ENCODE measurements at places on chromosomes 12 and 14.

DNA sequence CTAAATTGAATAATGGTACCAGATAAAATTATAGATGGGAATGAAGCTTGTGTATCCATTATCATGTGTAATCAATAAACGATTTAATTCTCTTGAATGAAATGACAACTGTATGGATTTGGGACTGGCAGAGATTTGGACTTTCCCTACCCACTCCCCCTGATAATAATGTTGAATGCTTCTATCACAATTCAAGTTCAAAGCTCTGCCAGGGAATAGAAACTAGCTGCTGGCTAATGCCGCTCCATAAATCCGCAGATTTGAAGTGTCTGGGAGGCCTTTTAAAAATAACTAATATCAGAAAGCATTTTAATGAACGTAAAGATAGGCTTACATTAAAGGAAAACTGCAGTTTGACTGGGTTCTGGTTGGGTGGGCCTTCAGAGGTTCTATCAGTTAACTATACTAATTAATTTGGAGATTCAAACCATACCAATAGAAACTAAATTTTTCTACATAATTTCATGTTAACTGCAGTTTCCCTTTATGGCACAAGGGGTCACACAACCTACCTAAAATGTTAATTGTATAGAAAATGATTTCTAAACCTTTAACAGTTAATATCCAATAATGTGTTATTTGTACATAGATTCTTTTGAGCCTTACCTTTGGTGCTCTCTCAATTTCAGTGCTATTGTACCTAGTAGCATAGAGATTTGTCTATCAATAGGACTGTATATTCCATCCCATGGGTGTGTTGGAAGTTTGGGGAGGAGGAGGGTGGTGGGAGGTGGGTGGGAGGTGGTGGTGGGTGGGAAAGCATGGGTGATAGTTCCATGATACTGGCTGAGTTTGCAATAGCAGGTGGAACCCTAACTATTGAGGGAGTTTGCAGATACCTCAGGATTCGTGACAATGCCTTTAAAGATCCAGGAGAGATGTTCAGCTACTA is 4.9 kb downstream of the HNRNPA1 start:
- no peak for DNase-seq

DNA sequence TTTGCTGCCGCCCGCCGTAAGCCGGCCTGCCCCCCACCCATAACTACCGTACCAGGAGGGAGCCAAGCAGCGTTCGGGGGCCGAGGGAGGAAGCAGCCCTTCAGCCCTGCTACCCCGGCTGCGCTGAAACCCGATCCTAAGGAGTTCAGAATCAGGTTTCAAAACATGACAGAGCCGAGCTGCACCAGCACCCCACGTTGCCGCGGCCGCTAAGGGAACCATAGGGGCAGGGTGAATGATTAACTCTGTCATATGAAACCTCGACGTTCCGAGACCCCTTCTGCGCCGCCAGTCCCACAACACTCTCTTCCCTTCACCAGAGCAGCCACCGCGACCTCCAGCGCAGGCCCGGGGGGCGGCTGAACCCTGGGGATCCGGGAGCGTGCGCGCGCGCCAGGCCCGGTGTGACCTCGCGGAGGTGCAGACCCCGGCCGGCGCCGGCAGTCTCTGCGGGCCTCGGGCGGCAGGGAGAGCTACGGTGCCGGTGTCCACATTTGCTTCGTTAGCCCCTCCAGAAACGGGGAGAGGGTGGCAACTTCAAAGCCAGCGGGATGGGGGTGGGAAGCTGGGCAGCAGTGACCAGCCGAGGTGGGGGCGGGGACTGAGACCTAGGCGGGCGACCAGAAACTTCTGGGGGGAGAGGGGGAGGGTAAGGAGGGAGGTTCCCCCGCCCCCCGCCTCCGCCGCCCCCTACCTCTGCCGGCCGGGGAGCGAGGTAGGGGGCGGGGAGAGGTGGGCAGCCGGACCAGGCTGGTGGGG is 1.6 kb downstream of the SIX4 start:
- DNase-seq, result peak; percentile 25

DNA sequence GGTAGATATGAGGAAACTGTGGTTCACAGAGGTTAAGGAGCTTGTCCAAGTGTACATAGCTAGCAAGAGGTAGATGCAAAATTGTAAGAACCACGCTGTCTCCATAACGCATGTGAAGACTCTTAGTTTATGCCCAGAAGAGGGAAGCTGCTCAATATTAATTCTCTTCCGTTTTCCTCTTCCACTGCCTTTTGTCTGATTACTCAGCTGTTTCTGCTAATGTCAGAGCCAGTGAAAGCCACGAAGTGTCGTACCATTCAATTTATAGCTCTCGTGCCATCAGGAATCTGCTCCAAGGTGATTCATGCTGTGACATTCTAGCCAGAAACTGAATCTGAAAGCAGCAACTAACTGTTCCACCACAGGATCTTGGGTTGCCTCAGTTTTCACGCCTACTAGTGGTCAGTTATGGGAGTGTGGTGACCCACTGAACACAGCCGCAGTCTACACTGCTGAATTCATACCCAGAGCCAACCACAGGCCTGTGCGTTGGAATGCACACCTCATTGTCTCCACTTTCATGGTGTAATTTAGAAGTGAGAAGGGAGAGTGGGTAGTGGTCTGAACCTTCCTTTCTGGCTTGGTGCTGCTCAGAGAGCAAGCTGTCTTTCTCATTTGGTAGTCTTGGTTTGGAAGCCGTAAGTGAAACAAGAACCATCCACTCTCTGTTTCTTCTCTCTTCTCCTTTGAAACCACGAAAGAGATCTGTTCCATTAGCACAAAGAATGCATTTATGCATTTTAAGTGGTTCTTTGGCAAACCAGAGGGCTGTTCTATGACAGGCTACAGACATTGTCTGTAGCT is 74.2 kb upstream of the NAP1L1 start:
- DNase-seq, result peak; percentile 63

DNA sequence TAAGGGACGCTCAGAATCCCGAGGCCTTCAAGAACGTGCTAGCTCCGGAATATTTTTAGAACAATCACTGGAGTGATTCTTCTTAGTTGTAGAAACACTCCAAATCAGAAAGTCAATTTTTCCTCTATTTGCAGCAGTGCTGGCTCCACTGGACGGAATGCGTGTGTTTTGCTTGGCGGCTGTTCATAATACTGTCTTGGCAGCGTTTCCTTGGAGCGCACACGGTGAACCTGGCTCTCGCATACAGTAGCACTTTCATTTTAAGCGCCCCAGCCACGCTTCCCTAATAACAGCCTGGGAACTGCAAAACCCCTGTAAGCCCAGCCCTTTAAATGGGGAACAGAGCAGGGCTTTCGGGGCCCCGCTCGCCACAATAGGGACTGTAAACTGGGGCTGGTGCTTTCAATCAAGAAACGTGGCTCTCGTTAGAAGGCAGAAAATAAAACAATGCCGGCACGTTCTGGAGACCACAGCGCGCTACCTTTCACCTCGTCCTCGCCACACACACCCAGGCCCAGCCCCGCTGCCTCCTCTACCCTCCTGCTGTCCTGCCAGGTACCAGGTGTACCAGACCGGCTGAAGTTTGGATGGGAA is 79.9 kb downstream of the BCL11B start:
- no peak for DNase-seq

- DNase-seq, result no peak
These were observed 33.3 kb downstream of the HEATR5A start for GRCh38 chr14:31387091-31387490.

DNA sequence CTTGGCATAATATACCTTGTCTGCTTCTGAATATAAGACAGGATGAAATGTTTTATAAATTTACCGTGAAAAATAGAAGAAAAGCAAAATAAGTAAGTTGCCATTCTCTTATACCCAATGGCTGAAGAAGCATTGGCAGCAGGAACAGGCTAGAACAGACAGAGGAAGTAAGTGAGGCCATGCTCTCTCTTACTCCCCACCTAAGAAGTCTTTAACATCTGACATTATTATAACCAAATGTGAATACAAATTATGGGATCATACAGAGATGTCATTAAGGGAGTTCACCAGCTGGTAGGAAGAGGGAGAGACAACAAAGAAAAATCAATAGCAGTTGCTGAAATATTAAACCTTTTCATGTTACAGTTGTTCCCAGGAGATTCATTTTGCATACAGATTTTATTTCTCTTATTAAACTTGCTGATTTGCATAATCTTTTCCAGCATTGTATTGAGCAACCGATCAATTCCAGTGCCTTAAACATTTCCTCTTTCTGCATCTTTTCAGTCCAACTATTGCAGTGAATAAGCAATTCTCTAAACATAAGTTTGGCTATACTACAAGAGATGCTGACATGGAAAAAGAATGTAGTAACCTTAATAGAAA is 270.6 kb downstream of the SLC6A15 start:
- DNase-seq, result no peak

GRCh38 chr12:26187014-26187798 is 8.2 kb upstream of the SSPN start:
- DNase-seq, result no peak

DNA sequence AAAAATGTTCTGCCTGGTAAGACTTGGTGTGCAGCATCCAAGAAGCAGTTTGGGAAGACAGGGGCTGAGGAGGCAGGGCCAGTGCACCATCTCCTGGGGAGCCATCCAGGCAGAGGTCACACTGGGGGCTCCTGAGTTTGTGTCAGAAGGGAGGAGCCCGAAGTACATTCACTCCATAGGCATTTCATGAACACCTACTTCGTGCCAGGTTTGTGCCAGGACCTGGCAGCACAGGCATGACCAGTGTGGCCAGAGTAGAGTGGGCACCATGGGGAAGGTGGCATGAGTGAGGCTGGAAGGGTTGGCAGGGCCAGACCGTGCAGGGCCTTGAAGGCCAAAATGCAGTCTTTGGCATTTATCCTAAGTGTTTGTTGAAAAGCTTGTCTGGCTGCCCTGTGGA is 86.5 kb upstream of the RIN3 start:
- no peak for DNase-seq

GRCh38 chr12:115672506-115673080 is 604.9 kb downstream of the MED13L start:
- no peak for DNase-seq

DNA sequence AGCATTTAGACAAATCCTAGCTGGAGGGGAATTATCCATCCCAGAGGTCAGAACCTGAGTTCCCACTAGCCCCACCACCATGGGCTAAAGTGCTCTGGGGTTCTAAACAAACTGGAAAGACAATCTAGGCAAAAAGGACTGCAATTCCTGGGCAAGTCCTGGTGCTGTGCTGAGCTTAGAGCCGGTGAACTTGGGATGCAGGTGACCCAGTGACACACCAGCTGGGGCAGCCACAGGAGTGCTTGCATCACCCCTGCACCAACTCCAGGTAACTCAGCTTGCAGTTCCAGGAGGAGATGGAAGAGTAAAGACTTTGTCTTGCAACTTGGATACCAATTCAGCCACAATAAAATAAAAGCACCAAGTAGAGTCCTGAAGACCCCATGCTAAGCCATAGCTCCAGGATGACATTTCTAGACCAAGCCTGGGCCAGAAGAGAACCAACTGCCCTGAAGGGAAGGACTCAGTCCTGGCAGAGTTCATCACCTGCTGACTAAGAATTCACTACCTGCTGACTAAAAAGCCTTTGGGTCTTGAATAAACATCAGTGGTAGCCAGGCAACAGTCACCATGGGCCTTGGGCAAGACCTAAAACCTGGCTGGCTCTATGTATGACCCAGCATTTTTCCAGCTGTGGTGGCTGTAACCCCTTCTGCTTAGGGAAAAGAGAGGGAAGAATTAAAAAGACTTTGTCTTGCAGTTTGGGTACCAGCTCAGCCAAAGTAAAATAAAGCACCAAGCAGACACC is 223.4 kb upstream of the DIO2 start:
- DNase-seq, result no peak

- no peak for DNase-seq
These were observed 153.6 kb downstream of the KTN1 start for GRCh38 chr14:55733599-55733998.

- no peak for DNase-seq
These were observed 429.4 kb upstream of the TMTC1 start for GRCh38 chr12:30213166-30213565.

- no peak for DNase-seq
These were observed 40.5 kb downstream of the KRT80 start for GRCh38 chr12:52151153-52151836.

GRCh38 chr12:67925077-67925476 is 64.2 kb upstream of the IFNG-AS1 start:
- no peak for DNase-seq

GRCh38 chr12:6763380-6763779 is 2.8 kb upstream of the PTMS start:
- no peak for DNase-seq

- no peak for DNase-seq
These were observed 32.0 kb upstream of the SEL1L start for GRCh38 chr14:81565441-81566290.

Measured in stimulated activated CD4-positive, alpha-beta T cell treated with anti-CD3 and anti-CD28 coated beads, Interleukin-4, amount 100 ng/mL, for 1 hour (primary cell).